Activated CD4-positive, CD25-positive, alpha-beta regulatory T cell (primary cell): ENCODE measurements at places on chromosomes 16 and 17.

DNA sequence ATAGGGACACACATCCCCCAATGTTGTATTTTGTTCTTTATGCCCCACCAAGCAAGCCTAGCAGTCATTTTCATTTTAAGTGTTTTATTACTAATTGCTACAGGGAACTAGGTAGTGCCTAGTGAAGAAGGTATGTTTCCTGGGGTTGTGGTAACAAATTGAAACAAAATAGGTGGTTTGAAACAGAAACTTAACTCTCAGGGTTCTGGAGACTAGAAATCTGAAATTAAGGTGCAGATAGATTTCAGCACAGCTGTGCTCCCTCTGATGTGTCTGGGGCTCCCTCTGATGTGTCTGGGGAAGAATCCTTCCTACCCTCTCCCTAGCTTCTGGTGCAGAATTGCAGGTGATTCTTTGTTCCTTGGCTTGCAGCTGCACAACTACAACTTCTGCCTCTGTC is 390.1 kb downstream of the ZFHX3 start:
- no peak for DNase-seq

- DNase-seq = no peak
Observed at GRCh38 chr17:9465210-9465921, 110.3 kb downstream of the STX8 start.

DNA sequence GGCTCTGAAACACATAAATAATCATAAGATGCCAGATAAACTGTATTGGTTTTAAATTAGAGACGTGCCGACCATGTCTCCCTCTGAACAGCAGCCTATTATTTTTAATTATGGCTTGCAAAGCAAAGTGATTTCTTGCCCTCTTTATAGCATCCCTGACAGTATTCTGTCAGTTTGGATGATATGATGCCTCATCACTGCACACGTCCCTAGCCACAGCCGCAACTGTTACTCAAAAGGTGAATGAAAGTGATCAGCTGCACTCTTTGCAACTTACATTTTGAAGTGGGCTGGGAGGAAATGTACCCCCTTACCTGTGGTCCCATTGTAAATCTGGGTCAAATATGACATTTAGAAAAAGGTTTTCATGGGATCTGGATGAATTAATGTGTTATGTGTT is 389.9 kb downstream of the MAF start:
- DNase-seq = no peak

GRCh38 chr16:48105976-48106375 is 49.8 kb downstream of the ABCC12 start:
- DNase-seq = no peak

DNA sequence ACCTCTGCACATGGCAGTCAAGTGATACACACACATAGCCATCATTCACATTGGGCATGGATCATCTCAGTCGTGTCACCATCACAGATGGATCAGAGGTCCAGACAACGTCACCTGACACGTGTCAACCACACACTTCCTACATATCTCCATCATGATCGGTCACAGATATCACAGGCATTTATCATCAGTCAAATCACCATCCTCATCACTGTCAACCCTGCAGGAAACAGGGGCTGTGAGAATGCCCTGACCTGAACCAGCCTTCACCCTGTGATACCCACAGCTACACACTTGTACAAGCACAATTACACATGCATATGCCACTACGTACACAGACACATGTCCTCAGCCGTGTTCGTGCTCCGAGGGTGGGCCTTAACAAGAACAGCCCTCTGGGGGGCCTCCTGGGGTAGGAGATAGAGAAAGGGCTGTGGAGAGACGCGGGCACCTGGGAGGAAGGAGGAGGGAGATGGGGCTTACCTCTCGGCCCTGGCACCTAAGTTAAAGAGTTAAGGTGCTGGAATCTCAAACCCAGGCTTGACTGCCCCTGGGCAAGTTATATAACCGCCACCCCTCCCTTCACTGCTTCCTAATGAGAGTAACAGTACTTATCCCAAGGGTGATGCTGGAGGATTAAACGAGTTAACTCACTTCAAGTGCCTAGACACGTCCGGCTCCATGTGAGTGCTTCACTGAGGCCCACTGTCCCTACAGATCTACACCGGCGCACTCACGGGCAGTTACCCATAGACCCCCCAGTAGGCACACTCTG is 1.1 kb downstream of the SLC12A4 start:
- DNase-seq = no peak

GRCh38 chr17:55757659-55758058 is 6.8 kb downstream of the PCTP start:
- DNase-seq = no peak
